ENCODE measurements at places on chromosomes 5 and 9.
A peak's percentile ranks its signal among the peaks of the same experiment; 100 is the strongest.

DNA sequence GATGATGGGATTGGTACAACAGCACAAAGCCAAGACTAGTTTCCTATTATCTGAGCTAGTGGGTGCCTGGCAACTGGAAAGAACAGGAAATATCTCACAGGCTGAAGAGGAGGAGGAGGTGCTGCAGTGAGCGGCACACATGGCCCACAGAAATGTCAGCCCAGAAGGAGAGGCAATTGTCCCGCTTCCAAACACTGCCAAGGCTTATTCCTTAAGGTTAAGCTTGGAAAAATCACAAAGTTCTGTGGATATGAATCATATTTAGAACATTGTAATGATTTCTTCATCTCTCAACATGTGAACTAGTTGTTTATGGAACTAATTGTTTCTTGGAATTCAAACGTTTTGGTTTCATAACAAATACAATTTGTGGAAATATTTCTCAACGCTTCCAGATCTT is 1019.5 kb upstream of the SEMA6A start:
- DNase-seq, result no peak

GRCh38 chr5:15951550-15951949 is 228.0 kb downstream of the MARCHF11 start:
- DNase-seq, result no peak

DNA sequence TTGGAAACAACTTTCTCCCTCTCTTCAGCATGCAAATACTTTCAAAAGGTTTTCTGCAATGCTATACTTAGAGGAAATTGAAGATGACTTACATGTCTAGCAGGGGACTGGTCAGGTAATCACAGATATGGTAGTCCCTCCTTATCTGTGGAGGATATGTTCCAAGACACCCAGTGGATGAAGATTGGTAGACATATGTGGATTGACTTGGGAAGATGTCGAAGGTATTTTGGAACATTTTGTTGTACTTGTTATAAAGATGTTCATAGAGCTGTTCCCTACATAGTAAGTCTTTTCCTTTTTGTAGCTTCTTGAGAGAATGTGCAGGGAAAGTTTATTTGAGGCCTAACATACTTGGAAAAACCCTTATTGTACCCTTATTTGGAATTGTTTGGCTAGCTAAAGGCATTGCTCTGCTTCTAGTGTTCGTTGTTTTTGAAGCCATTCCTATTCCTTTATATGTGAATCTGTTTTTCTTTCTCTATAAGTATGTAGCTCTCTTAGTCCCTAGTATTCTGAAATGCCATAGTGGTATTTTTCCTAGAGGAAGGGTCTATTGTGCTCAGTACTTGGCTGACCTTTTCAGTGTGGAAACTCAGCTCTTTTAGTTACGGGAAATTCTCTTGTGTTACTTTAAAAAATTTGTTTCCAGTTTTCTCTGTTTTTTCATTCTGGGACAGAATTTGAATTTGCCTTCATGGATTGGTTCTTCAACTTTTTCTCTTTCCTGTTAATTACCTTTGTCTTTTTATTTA is 25.7 kb downstream of the GPR151 start:
- DNase-seq, result no peak

DNA sequence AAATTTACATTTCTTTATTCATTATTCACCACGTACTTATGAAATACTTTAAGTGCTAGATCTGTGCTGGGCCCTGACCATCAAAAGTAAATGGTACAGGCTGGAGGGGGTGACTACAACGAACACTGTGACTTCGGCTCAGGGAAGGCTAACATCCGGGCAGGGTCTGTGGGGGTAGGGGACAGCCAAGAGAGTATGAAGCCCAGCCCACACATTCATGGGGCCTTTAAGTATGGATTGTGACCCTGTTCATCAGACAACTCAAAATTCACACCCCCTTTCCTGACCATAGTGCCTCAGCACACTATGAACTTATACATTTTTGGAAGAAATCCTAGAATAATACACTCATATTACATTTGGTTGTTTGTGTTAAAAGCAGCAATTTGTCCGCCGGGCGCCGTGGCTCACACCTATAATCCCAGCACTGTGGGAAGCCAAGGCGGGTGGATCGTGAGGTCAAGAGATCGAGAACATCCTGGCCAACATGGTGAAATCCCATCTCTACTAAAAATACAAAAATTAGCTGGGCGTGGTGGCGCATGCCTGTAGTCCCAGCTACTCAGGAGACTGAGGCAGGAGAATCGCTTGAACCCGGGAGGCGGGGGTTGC is 33.3 kb downstream of the MORN5 start:
- no peak for DNase-seq

DNA sequence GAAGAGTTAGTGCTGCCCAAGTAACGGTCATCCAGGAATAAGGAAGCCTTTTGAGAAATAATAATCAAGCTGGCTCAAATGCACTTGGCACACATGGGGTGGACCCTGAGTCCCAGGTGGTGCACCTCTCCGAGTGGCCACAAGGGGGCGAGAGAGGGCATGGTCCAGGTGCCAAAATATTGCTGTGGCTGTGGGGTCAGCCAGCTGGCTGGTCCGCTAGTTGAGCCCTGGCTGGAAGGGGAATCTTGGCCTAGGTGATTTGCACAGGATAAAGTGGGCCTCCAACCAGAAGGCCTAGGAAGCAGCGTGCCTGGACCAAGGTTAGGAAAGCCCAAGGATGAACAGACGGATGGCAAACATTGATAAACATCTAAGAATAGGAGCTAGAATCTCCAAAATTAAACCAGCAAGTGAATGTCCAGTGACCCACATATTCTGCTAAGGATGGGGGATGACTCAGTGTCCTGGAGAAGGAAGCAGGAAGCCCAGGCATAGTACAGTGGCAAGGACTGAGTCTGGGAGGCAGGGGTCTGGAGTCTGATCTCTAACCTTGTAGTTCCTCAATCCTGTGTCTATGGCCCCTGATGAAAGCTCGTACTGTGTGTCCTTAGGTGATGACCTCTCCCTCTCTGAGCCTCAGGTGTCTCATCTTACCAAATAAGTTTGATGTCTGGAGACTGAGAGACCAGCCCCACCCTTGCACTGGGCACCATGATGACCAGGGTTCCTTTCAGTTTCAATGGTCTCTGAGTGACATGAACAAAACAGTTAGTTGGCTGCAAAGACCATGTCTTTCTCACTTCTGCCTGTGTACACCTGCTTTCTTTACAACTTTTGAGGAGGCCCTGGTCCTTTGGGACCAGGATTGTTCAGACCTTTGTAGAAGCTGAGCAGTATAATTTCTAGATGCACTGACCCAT is 19.2 kb upstream of the SHB start:
- DNase-seq, result peak; percentile 79

- DNase-seq, result no peak
Measured at GRCh38 chr5:138241688-138242571, 28.8 kb upstream of the CDC23 start.
